HS-27A (cell line): ENCODE measurements at places on chromosomes 6 and 20.
A peak's percentile ranks its signal among the peaks of the same experiment; 100 is the strongest.

GRCh38 chr20:50744143-50744792, 12.9 kb downstream of the PARD6B start:
- no peak for DNase-seq

GRCh38 chr6:938271-938905, 245.4 kb upstream of the EXOC2 start:
- no peak for DNase-seq

GRCh38 chr6:166803471-166803870, 152.9 kb downstream of the RNASET2 start:
- no peak for DNase-seq

- DNase-seq: no peak
Observed at GRCh38 chr20:5596401-5597193, 153.6 kb upstream of the SHLD1 start.

GRCh38 chr6:160055813-160056212, 65.8 kb upstream of the SLC22A1 start:
- DNase-seq: no peak

- no peak for DNase-seq
Observed at GRCh38 chr6:97775012-97775411, 492.0 kb upstream of the MMS22L start.

- DNase-seq: peak; percentile 98
Observed at GRCh38 chr6:28080631-28081485, 490 bp downstream of the ZNF165 start.

DNA sequence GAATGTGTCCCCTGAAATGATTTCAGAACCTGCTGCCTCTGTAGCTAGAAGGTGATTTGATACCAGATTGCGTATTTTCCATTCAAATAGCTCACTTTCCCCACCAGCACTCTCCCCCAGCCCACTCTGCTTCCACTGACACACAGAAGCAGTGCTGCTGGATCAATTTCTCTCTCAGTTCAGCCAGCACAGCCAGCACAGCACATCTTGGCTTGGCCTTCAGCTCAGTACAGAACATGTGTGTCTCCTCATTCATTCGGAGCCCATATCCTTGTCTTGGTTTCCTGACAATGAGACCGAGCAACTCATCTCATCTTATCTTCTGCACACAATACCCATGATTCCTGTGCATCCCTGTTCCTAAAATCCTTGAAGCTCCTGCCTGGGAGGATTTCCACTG, 33.8 kb upstream of the CD83 start:
- no peak for DNase-seq

- no peak for DNase-seq
Observed at GRCh38 chr20:61385731-61386130, 133.7 kb downstream of the CDH4 start.

GRCh38 chr6:142913036-142913510, 31.9 kb downstream of the HIVEP2 start:
- no peak for DNase-seq
